Muscle of leg (tissue), 16 donors: ENCODE measurements at places on chromosomes 5 and 9. TPM values are rescaled to one million over a fixed set of nuclear protein-coding genes. Genes with fewer than 3 reads are reported as not detected.
A peak's percentile ranks its signal among the peaks of the same experiment; 100 is the strongest.

DNA sequence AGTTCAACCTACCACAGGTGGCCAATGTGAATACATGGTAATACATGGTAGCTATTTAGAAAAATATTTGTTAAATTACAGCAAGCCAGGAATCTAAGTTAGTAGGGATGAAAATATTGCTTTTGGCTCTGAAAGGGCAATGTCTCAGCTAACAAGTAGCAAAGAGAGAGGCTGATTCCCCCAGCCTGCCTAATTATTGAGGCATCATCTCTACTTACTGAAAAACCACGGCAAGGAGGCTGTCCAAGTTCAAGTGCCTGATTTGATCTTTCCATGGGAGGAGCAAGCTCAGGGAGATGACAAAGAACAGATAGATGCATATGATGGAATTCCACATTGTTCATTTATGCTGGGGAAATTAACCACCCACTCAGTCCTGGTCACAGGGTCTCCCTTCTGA, 28.7 kb upstream of the UBTD2 start:
- DNase-seq: no peak
- H3K27ac ChIP-seq: no peak overlapping the region
- H3K36me3 ChIP-seq: no peaks in the 10 kb centered on the region
- H3K27me3 ChIP-seq: no peaks in the 10 kb centered on the region

GRCh38 chr5:105508519-105508918, 1945.9 kb upstream of the NUDT12 start:
- no peak overlapping the region for H3K4me3 ChIP-seq
- H3K27me3 ChIP-seq: no peaks in the 10 kb centered on the region
- DNase-seq: no peak
- no peaks in the 10 kb centered on the region for H3K36me3 ChIP-seq
- no peaks in the 10 kb centered on the region for H3K4me1 ChIP-seq
- no peak overlapping the region for H3K27ac ChIP-seq

GRCh38 chr5:171155621-171156020, 153.4 kb upstream of the TLX3 start:
- H3K36me3 ChIP-seq: no peaks in the 10 kb centered on the region
- H3K4me3 ChIP-seq: no peak overlapping the region
- H3K27ac ChIP-seq: no peak overlapping the region
- no peaks in the 10 kb centered on the region for H3K27me3 ChIP-seq
- no peak for DNase-seq

DNA sequence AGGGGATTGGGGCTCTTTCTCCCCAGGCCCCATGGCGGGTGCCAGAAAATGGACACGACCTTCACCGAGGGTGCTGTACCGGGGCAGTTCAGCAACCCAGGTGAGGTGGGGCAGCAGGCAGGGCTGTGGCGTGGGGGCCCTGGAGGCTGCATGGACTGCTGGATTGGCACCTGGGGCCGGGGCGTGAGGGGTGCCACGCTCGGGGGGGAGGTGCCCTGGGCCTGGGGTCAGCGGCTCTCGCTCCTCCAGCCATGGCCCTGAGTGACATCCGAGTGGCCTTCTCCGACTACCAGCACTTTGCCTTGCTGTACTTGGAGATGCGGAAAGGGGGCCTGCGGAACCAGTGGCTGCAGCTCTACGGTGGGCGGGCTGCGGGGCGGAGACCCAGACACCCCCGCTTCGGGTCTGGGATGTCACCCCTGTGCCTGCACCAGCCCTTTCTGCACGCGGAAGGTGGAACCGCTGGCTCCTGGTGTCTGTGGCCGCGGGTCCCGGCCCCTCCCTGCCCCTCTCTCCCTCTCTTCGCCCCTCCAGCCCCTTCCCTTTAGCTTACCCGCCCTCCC, 1.8 kb downstream of the LCNL1 start:
- H3K27me3 ChIP-seq: peaks cover 64% of the 10 kb centered on the region
- H3K4me1 ChIP-seq: peaks cover 9% of the 10 kb centered on the region
- H3K27ac ChIP-seq: no peak overlapping the region
- no peak overlapping the region for H3K4me3 ChIP-seq
- no peak for DNase-seq

- no peaks in the 10 kb centered on the region for H3K4me1 ChIP-seq
- H3K27me3 ChIP-seq: no peaks in the 10 kb centered on the region
- H3K36me3 ChIP-seq: no peaks in the 10 kb centered on the region
- H3K27ac ChIP-seq: no peak overlapping the region
Observed at GRCh38 chr9:99431103-99431502, 209.0 kb downstream of the SEC61B start.

DNA sequence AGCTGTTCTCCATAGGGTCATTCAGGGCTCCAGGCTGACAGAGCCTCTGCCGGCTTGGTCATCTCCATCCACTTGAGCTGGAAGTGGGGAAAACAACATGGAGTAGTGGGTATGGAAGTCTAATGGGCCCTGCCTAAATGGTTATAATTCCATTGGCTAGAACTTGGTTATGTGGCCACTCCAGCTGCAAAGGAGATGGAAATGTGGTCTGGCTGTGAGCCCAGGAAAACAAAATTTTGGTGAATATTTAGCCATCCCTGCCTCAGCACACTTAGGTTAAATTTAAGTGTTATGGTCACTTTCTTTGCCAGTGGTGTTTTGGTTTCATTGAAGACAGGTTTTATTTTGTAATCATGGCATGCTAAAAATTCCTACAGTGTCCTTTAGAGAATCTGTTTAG, 112.3 kb downstream of the SMARCA2 start:
- H3K27ac ChIP-seq: no peak overlapping the region
- no peak overlapping the region for H3K4me3 ChIP-seq
- H3K36me3 ChIP-seq: peaks cover 32% of the 10 kb centered on the region

DNA sequence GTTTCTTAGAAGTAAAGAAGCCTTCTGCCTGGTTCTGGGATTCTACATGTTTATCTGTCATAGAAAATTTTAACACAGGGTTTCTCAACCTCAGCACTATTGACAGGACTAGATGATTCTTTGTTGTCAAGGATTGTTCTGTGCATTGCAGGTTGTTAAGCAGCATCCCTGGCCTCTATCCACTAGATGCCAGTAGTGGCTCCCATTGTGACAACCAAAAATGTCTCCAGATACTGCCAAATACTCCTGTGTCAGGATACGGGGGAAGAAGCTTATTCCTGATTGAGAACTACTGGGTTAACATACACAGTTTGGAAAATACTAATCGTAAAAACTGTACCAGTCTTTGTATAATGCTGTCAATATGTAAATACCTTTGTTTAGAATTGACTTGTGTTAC, 167.1 kb downstream of the NIPBL start:
- no peaks in the 10 kb centered on the region for H3K27me3 ChIP-seq
- no peak overlapping the region for H3K4me3 ChIP-seq

GRCh38 chr5:74648835-74649293, 8.3 kb upstream of the ENC1 start:
- no peak overlapping the region for H3K4me3 ChIP-seq
- DNase-seq: peak; percentile 80
- no peaks in the 10 kb centered on the region for H3K27me3 ChIP-seq
- H3K36me3 ChIP-seq: no peaks in the 10 kb centered on the region
- H3K4me1 ChIP-seq: peaks cover 6% of the 10 kb centered on the region

GRCh38 chr9:128034821-128035652, 32.1 kb downstream of the NAIF1 start:
- no peaks in the 10 kb centered on the region for H3K4me1 ChIP-seq
- no peaks in the 10 kb centered on the region for H3K36me3 ChIP-seq
- DNase-seq: peak; percentile 76
- H3K27me3 ChIP-seq: no peaks in the 10 kb centered on the region

DNA sequence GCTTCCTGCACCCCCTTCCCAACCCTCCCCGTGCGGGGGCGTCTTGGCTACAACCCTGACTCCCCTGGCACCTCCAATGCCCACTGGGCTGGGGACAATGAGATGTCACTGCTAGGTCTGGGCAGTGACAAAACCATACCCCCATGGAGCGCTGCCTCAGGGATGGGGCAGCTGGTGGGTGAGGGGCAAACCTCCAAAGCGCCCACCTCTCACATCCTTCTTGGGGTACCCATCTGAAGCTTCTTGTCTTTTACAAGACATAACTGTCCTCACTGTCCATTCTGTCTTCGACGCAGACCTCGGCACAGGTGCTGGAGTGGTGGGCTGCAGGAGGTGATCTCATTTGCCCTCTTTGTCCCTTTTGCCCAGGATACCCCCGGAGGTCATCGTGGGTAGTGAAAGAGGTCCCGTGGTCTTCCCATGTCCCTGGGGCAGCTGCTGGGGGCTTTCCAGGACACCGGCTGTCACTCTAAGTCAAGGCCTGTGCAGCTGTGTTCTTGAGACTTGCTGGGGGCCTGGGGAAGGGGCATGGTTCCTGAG, 27.8 kb upstream of the CSF1R start:
- no peaks in the 10 kb centered on the region for H3K27me3 ChIP-seq
- H3K36me3 ChIP-seq: peaks cover 20% of the 10 kb centered on the region
- peaks cover 18% of the 10 kb centered on the region for H3K4me1 ChIP-seq
- peak; percentile 32 for DNase-seq
- H3K4me3 ChIP-seq: no peak overlapping the region
- no peak overlapping the region for H3K27ac ChIP-seq

GRCh38 chr5:119397518-119398380, 41.9 kb downstream of the TNFAIP8 start:
- H3K27me3 ChIP-seq: no peaks in the 10 kb centered on the region
- peaks cover 2% of the 10 kb centered on the region for H3K4me1 ChIP-seq
- H3K4me3 ChIP-seq: no peak overlapping the region
- peak overlapping the region; percentile 26 for H3K27ac ChIP-seq
- peaks cover 3% of the 10 kb centered on the region for H3K36me3 ChIP-seq
- DNase-seq: peak; percentile 70

- H3K36me3 ChIP-seq: peaks cover 45% of the 10 kb centered on the region
- H3K27ac ChIP-seq: no peak overlapping the region
- peaks cover 3% of the 10 kb centered on the region for H3K27me3 ChIP-seq
- peaks cover 30% of the 10 kb centered on the region for H3K4me1 ChIP-seq
Observed at GRCh38 chr5:179801304-179802206, 5.1 kb downstream of the MGAT4B start.

- H3K4me3 ChIP-seq: no peak overlapping the region
- H3K27ac ChIP-seq: no peak overlapping the region
- H3K36me3 ChIP-seq: no peaks in the 10 kb centered on the region
- peaks cover 32% of the 10 kb centered on the region for H3K27me3 ChIP-seq
- no peak for DNase-seq
- H3K4me1 ChIP-seq: peaks cover 8% of the 10 kb centered on the region
Observed at GRCh38 chr5:135194126-135194488, 160.1 kb upstream of the PITX1 start.

- H3K36me3 ChIP-seq: no peaks in the 10 kb centered on the region
- no peak overlapping the region for H3K4me3 ChIP-seq
- H3K27me3 ChIP-seq: no peaks in the 10 kb centered on the region
- peak; percentile 69 for DNase-seq
- H3K4me1 ChIP-seq: no peaks in the 10 kb centered on the region
Observed at GRCh38 chr5:13987843-13988464, 43.5 kb upstream of the DNAH5 start.

- H3K4me1 ChIP-seq: no peaks in the 10 kb centered on the region
- no peak overlapping the region for H3K4me3 ChIP-seq
- no peak overlapping the region for H3K27ac ChIP-seq
- H3K27me3 ChIP-seq: no peaks in the 10 kb centered on the region
- peaks cover 9% of the 10 kb centered on the region for H3K36me3 ChIP-seq
Observed at GRCh38 chr5:138867011-138867410, 8.1 kb downstream of the LRRTM2 start.

The LECT2 gene
- polyA plus RNA-seq: 0.25 TPM

The ARL10 gene
- 10.0 TPM for polyA plus RNA-seq

The DIPK1B gene
- 25.3 TPM for polyA plus RNA-seq

The DOK3 gene
- polyA plus RNA-seq: 6.3 TPM

The OMD gene
- 3.5 TPM for polyA plus RNA-seq
